T-cell (primary cell): ENCODE measurements at places on chromosomes 4 and X.

- H3K4me1 ChIP-seq = peaks cover 24% of the 10 kb centered on the region
- peak overlapping the region; percentile 0 for H3K4me3 ChIP-seq
- DNase-seq = no peak
- no peaks in the 10 kb centered on the region for H3K36me3 ChIP-seq
- peaks cover 8% of the 10 kb centered on the region for H3K27me3 ChIP-seq
- H3K27ac ChIP-seq = no peak overlapping the region
Measured at GRCh38 chrX:153641627-153642026, 5.4 kb upstream of the DUSP9 start.

GRCh38 chrX:10923466-10923865, 187.7 kb upstream of the HCCS start:
- H3K4me3 ChIP-seq = no peak overlapping the region
- no peak for DNase-seq
- no peak overlapping the region for H3K27ac ChIP-seq

DNA sequence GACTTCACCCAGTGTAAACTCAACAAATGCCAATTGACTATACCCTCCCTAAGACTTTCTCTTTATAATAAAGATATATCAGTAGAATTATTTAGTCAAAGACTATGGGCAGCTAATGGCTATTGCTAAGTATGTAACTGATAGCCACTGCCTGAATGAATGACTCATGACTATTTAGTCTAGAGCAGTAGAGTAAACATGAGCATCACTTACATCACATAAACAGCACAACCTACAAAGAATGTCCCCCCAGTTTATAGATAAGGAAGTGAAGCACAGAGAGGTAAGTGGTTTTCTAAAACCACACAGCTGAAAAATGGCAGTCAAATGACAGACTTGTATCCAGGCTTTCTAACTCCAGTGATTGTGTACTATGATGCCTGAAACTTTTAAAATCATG, 507.0 kb downstream of the PPARGC1A start:
- no peak overlapping the region for H3K4me3 ChIP-seq
- no peaks in the 10 kb centered on the region for H3K27me3 ChIP-seq
- no peak for DNase-seq
- no peak overlapping the region for H3K27ac ChIP-seq
- no peaks in the 10 kb centered on the region for H3K4me1 ChIP-seq
- no peaks in the 10 kb centered on the region for H3K36me3 ChIP-seq

DNA sequence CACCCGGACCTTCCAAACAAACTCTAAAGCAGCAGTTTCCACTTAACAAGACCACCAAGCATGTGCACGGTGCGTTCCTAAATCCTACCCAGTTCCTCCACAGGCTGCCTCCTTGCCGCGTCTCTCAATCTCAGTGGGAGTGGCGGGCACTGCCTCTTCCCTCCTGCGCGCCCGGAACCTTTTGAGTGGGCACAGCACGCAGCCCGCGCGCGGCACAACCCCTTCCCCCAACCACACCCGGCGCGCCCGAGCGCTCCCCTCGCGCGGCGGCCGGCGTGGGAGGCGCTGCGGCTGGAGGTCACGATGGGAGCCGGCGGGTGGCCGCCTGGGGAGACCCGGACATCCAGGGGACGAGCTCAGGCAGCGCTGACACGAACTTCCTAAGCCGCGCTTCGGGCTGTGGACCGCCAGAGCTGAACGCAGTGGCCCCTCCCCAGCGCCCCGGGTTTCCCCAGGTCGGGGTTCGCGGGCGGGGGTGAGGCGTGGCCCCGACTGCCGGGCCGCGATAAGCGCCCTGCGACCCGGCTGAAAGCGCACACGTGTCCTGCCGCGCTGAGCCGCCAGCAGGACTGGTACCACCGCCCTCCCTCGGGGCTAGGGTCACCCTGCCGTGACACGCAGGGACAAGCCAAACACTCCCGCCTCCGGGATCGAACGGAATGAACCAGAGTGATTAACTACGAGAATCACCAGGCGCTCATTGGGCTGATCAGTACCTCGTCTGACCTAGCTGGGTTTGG, at the start of gene ABCG2:
TSS of gene ABCG2 (minus strand) at position 151 of the 740 bp plus-strand sequence. CDS start 18,644 bp downstream, outside the sequence.
- H3K36me3 ChIP-seq = no peaks in the 10 kb centered on the region
- H3K27ac ChIP-seq = no peak within 1 kb of the TSS
- H3K27me3 ChIP-seq = no peaks in the 10 kb centered on the region
- H3K4me3 ChIP-seq = peak within 1 kb of the TSS; percentile 69
- peak; percentile 6 for DNase-seq
- no peaks in the 10 kb centered on the region for H3K4me1 ChIP-seq

- DNase-seq = peak; percentile 51
- no peaks in the 10 kb centered on the region for H3K4me1 ChIP-seq
- no peak overlapping the region for H3K27ac ChIP-seq
- H3K27me3 ChIP-seq = no peaks in the 10 kb centered on the region
- peaks cover 5% of the 10 kb centered on the region for H3K36me3 ChIP-seq
Measured at GRCh38 chrX:130120746-130121504, 10.6 kb upstream of the ELF4 start.

DNA sequence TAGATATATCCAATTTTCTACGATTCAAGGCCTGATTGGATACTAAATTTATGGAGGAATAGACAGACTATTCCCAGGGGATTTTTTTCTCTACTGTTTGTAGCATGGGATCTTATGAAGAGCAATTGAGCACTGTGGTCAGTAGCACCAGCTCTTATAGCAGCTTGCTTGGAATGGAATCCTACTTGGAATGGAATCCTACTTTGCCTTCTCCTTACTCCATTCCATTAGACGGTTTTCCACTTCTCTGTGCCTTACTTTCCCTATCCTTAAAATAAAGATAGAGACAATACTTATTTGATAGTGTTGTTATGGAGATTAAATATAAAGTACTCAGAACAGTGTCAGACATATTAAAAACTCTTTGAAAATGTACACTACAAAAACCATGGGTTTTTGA, 133.5 kb downstream of the BTC start:
- no peaks in the 10 kb centered on the region for H3K27me3 ChIP-seq
- no peak for DNase-seq
- H3K36me3 ChIP-seq = no peaks in the 10 kb centered on the region
- no peaks in the 10 kb centered on the region for H3K4me1 ChIP-seq

GRCh38 chrX:40543661-40544328, 37.0 kb upstream of the ATP6AP2 start:
- H3K27ac ChIP-seq = no peak overlapping the region
- H3K27me3 ChIP-seq = no peaks in the 10 kb centered on the region
- no peak overlapping the region for H3K4me3 ChIP-seq
- H3K36me3 ChIP-seq = no peaks in the 10 kb centered on the region

GRCh38 chrX:97563531-97564133, 679.9 kb downstream of the RPA4 start:
- peak overlapping the region; percentile 25 for H3K4me3 ChIP-seq
- no peaks in the 10 kb centered on the region for H3K36me3 ChIP-seq
- H3K27ac ChIP-seq = peak overlapping the region; percentile 59
- DNase-seq = peak; percentile 55
- no peaks in the 10 kb centered on the region for H3K4me1 ChIP-seq

GRCh38 chrX:28946846-28947245, 359.6 kb downstream of the IL1RAPL1 start:
- DNase-seq = no peak
- H3K36me3 ChIP-seq = no peaks in the 10 kb centered on the region
- no peaks in the 10 kb centered on the region for H3K27me3 ChIP-seq
- H3K4me1 ChIP-seq = no peaks in the 10 kb centered on the region

GRCh38 chrX:45385757-45386156, 185.1 kb upstream of the DIPK2B start:
- no peaks in the 10 kb centered on the region for H3K4me1 ChIP-seq
- no peak for DNase-seq
- H3K4me3 ChIP-seq = no peak overlapping the region
- H3K36me3 ChIP-seq = no peaks in the 10 kb centered on the region

GRCh38 chr4:30725562-30725961, 5.4 kb downstream of the PCDH7 start:
- peaks cover 17% of the 10 kb centered on the region for H3K4me1 ChIP-seq
- H3K27ac ChIP-seq = no peak overlapping the region
- no peak for DNase-seq
- H3K27me3 ChIP-seq = peaks cover 18% of the 10 kb centered on the region

- no peaks in the 10 kb centered on the region for H3K27me3 ChIP-seq
- H3K4me1 ChIP-seq = no peaks in the 10 kb centered on the region
- H3K36me3 ChIP-seq = no peaks in the 10 kb centered on the region
- DNase-seq = no peak
- H3K4me3 ChIP-seq = no peak overlapping the region
Measured at GRCh38 chrX:123851079-123851478, 8.8 kb upstream of the XIAP start.

DNA sequence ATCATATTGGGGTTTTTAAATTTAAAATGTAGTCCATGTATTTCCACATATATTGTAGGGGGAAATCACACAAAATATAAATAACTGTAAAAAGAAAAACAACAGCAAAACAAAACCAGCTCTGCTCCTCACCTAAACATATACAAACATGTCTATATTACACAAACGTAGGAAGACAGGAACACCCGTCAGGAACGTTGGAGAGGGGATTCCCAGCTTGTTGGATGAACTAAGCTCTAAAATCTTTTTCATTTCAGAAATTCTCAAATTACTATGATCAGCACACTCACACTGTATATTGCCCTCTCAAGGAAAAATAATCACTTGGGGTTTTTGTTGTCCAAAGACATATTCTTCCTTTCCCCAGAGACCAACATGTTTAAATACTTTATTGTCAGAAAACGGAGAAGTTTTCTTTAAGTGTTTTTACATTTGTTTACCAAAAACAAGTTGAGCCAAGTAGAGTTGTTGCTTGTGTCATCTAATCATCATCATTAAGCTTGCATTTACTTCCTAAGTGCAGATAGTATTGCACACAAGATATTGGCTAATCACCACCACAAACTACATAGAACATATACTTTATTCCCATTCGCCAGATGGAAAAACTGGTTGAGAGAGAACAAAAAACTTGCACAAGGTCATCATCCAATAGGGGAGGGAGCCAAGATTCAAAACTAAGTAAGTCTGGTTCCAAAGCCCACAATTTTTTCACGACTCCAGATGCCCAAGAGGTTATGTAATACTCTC, 2.4 kb upstream of the TLR10 start:
- no peaks in the 10 kb centered on the region for H3K27me3 ChIP-seq
- DNase-seq = no peak
- no peak overlapping the region for H3K27ac ChIP-seq
- no peak overlapping the region for H3K4me3 ChIP-seq

DNA sequence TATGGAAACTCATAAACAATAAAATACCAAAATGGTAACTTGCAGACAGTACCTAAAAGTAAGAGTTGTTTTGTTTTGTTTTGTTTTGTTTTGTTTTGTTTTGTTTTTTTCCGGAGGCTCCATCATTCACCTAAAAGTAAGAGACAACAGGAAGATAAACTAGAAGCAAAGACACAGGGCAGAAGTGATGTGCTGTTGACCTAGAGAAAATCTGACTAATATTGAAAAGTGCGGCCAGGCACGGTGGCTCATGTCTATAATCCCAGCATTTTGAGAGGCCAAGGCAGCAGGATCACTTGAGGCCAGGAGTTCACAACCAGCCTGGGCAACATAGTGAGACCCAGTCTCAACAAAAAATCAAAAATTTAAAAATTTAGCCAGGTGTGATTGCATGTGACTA, 5.6 kb upstream of the CENPC start:
- H3K36me3 ChIP-seq = no peaks in the 10 kb centered on the region
- no peak overlapping the region for H3K27ac ChIP-seq
- H3K4me1 ChIP-seq = peaks cover 2% of the 10 kb centered on the region
- DNase-seq = no peak
- no peaks in the 10 kb centered on the region for H3K27me3 ChIP-seq

- no peak overlapping the region for H3K4me3 ChIP-seq
- DNase-seq = no peak
- H3K36me3 ChIP-seq = no peaks in the 10 kb centered on the region
- no peaks in the 10 kb centered on the region for H3K4me1 ChIP-seq
- H3K27ac ChIP-seq = no peak overlapping the region
Measured at GRCh38 chr4:118325431-118325830, 27.4 kb downstream of the PRSS12 start.

DNA sequence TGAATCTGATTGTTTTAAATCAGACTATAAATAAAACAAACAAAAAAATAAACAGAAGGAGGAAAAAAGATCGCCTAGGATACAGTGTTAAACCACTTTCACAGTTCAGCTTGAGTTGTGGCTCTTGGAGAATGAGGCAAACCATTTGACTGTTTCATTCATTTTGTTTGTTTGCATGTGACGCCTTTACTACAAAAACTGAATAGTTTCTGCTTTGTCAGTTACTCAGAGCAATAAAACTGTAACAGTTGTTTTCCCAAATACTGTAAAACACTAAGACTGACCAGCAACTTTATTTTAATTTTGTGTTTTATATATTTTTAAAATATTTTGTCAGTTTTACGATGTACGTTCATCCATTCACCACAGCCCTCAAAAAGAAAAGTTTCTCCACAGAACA, 214.5 kb downstream of the FBXW7 start:
- DNase-seq = no peak
- H3K27me3 ChIP-seq = no peaks in the 10 kb centered on the region
- no peaks in the 10 kb centered on the region for H3K4me1 ChIP-seq

- H3K27ac ChIP-seq = no peak overlapping the region
- no peak overlapping the region for H3K4me3 ChIP-seq
- no peak for DNase-seq
- no peaks in the 10 kb centered on the region for H3K36me3 ChIP-seq
Measured at GRCh38 chrX:140526171-140526570, 21.3 kb upstream of the SOX3 start.

DNA sequence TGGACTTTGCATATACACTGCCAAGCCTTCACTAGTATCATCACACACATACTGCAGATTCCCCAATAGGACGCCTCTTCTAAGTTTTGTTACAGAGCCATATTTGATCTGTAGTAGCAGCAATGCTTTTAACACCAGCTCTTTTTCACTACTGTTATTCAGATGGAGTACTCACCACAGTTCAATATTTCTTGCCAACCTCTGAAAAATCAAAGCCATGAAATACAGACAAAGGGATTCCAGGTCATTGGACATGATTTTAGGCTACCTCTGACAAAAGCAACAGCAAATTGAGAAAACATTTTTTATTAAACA, 390.7 kb upstream of the ADGRL3 start:
- H3K36me3 ChIP-seq = no peaks in the 10 kb centered on the region
- H3K27me3 ChIP-seq = no peaks in the 10 kb centered on the region
- H3K4me1 ChIP-seq = no peaks in the 10 kb centered on the region
- H3K4me3 ChIP-seq = no peak overlapping the region
- no peak for DNase-seq
- H3K27ac ChIP-seq = no peak overlapping the region

DNA sequence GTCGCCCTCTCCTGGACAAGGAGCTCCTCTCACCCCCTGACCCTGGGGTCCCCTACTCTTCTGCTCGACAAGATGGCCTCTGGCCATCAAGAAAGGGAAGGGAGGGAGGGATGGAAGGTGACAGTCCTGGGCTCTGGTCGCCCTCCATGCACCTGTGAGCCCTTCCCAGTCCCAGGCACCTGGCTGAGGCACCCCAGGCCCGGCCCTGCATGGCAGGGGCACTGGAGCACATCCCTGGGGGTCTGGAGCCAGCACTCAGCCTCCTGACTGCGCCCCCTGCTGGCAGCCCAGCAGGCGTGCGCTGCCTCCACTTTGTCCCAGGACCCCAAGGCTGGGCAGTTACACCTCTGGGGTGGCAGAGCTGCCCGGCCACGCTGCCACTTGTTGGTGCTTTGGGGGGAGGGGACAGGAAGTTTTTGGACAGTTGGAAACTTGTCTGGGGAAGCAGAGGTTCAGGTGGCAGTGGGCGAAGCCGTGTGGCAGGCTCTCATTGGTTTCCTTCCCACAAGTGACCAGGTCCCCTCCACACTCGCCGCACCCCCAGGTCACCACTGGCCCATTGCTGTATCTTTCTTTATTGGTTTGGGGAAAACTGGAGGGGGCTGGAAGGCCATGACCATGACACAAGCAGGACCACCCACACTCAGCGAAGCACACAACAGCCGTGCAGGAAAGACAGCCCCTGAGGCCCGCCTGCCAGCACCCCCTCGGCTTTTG, 4.3 kb downstream of the PNCK start:
- DNase-seq = peak; percentile 24
- H3K4me3 ChIP-seq = no peak overlapping the region
- no peak overlapping the region for H3K27ac ChIP-seq
